ENCODE measurements at places on chromosomes 3 and 15. TPM values are rescaled to one million over a fixed set of nuclear protein-coding genes. Genes with fewer than 3 reads are reported as not detected.

GRCh38 chr3:57434041-57434440, 110.1 kb downstream of the DNAH12 start:
- H3K36me3 ChIP-seq, result no peaks in the 10 kb centered on the region
- H3K4me3 ChIP-seq, result no peak overlapping the region
- H3K27ac ChIP-seq, result no peak overlapping the region
- DNase-seq, result no peak

DNA sequence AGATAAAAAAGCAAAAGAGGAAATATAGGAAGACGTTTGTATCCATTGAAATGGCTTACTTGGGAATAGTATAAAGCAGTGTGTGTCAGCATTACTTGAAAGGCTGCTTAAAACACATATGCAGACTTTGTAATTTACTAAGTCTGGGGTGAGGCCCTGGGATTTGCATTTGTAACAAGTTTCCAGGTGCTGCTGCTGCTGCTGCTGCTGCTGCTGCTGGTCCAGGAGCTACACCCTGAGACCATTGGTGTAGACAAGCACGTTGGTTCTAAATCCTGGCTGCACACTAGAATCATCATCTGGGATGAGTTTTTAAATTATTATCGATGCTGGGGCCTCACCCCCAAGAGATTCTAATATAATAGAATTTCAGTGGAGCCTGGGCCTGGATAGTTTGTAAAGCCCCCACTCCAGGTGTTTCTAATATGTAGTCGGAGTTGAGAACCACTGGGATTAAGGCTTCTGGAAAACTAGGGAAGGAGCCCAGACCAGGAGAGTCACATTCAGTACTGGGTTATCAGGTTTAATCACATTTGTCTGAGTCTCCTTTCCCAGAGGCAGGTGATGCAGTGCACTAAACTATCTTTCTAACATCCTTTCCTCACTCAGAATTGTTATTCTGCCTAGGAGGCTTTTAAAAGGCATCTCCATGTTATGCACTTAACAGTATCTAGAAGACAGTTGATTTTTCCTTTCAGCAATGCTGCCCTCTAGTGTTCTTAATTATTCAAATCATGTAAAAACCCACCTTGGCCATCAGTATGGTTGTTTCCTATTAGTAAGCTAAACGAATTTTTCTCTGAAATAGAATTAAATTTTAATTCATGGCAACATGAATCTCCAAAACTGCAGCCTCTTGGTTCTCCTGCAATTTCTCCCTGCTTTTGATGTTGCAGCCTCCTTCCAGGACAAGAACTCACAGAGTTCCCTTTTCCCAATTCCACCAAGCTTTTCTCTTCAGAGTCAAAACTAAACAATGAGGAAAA, 45.4 kb downstream of the SSR3 start:
- no peak overlapping the region for H3K27ac ChIP-seq
- H3K36me3 ChIP-seq, result no peaks in the 10 kb centered on the region
- no peak for DNase-seq
- H3K4me1 ChIP-seq, result no peaks in the 10 kb centered on the region
- no peak overlapping the region for H3K4me3 ChIP-seq

DNA sequence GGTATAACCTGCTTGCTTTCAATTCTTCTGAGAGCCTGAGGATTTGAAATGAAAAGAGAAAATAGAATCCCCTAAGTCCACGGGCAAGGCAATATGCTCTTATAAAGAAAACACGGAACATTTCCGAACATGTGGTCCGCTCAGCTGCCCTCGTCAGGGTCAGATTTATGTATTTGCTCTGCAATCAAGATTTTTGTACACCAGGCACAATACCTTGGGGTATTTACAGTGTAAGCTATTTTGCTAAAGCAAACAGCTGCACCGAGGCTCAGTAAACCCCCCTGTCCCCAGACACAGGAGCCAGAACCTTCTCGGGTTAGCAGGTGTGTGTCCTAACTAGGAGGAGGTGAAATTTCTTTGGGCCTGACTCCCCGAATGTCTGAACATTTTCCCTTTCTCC, 155.8 kb upstream of the LRIG1 start:
- H3K27me3 ChIP-seq, result no peaks in the 10 kb centered on the region
- H3K27ac ChIP-seq, result no peak overlapping the region
- no peak overlapping the region for H3K4me3 ChIP-seq
- DNase-seq, result no peak
- no peaks in the 10 kb centered on the region for H3K4me1 ChIP-seq
- no peaks in the 10 kb centered on the region for H3K36me3 ChIP-seq

PTPN23 gene
- 38.9 TPM for total RNA-seq

GRCh38 chr15:37135225-37135624, 34.9 kb upstream of the MEIS2 start:
- no peak overlapping the region for H3K4me3 ChIP-seq
- no peaks in the 10 kb centered on the region for H3K4me1 ChIP-seq
- no peaks in the 10 kb centered on the region for H3K27me3 ChIP-seq
- no peak for DNase-seq
- no peak overlapping the region for H3K27ac ChIP-seq

- H3K27ac ChIP-seq, result no peak overlapping the region
- H3K27me3 ChIP-seq, result no peaks in the 10 kb centered on the region
- H3K36me3 ChIP-seq, result no peaks in the 10 kb centered on the region
- no peak overlapping the region for H3K4me3 ChIP-seq
These were observed 275.5 kb downstream of the PDCD6IP start for GRCh38 chr3:34073961-34074360.

SNRK gene
- total RNA-seq, result 95.1 TPM

DNA sequence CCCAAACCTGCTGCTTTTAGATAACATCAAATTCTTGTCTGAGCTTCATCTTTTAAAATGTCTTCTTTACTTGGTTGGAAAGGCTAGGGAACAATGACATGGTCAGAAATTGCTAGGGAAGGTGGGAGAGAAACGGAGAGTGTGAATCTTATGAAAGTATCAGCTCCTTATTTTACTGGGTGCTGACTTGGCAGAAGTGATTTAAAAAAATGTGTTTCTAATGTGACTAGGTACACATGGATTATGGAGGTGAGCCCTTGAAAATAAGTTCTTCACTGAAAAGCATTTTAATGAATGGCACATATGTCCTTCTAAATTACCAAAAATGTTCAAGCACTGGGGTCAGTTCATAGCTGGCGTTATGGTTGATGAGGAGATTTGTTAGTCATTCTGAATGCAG, 54.0 kb upstream of the PPARG start:
- H3K4me3 ChIP-seq, result no peak overlapping the region
- DNase-seq, result no peak
- H3K36me3 ChIP-seq, result no peaks in the 10 kb centered on the region
- no peaks in the 10 kb centered on the region for H3K27me3 ChIP-seq
- H3K27ac ChIP-seq, result no peak overlapping the region

DNA sequence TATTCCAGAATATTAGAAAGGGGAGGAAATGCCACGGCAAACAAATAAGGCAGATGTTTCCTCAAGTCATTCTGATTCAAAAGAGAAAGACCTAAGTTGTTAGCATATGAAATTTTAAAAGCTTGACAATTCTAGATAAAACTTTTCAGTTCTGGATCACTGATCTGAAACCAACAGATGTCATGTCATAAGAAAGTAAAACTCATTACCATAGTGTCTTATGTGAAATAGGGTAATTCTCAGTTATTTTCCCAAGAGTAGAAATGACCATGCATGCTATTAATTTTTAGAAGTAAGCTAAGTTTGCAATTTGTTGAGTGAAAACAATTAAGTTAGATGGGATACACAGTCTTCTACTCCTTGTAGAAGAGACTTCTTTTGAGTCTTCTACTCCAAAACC, 630.3 kb downstream of the NAALADL2 start:
- no peaks in the 10 kb centered on the region for H3K4me1 ChIP-seq
- no peak overlapping the region for H3K4me3 ChIP-seq
- no peaks in the 10 kb centered on the region for H3K36me3 ChIP-seq
- no peak for DNase-seq
- no peaks in the 10 kb centered on the region for H3K27me3 ChIP-seq

PTX3 gene
- 68.2 TPM for total RNA-seq

GHSR gene
- total RNA-seq, result not detected

OCA2 gene
- 4.0 TPM for total RNA-seq

HRH1 gene
- 22.4 TPM for total RNA-seq

DNA sequence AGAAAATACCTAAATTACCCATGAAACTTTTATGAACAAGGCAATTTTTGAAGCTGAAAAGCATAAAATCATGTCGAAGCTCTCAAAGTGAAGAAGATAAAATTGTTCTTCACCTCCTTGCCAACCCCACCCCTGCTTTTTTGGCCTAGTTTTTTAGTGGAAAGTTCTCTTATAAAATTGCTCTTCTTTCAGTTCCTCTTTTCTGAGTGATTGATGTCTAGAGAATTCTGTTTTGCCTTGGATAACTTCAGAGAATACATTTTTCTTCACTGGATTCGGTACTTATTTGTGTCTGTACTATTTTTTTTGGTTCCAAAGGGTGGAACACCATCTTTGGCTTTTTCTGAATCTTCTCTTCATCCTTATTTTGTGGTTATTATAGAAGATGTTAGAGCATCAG, 25.0 kb upstream of the PYDC2 start:
- H3K36me3 ChIP-seq, result no peaks in the 10 kb centered on the region
- H3K27ac ChIP-seq, result no peak overlapping the region
- no peak for DNase-seq
- no peaks in the 10 kb centered on the region for H3K27me3 ChIP-seq
